ENCODE measurements at places on chromosomes 3 and 15. TPM values are rescaled to one million over a fixed set of nuclear protein-coding genes. Genes with fewer than 3 reads are reported as not detected.

TUSC7 gene
- not detected for total RNA-seq

CHSY1 gene
- total RNA-seq = 84.7 TPM

PCNP gene
- 101 TPM for total RNA-seq

PLD1 gene
- 28.8 TPM for total RNA-seq

AAGAB gene
- 55.8 TPM for total RNA-seq

COL6A6 gene
- total RNA-seq = under 0.01 TPM

GOLGA8H gene
- total RNA-seq = 0.28 TPM
